ENCODE measurements at places on chromosomes 11 and 22.

DNA sequence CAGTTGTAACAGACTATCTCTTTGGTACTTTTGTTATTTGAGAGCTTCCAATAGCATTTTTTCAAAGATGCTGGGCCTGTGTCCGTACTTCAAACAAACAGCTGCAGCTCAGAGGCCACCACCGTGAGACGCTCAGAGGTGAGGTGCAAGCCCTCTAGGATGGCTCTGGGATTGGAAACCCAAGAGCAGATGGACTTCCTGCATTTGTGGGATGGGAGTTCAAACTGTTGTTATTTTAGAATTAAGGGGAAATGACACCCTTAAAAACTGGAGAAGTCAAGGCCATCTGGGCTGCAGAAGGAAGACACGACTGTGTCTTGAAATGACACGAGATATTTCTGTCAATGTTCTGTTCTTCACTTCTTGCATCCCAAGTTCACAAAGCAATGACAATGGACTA lies 9.2 kb upstream of the IL10RA start:
- DNase-seq = no peak

DNA sequence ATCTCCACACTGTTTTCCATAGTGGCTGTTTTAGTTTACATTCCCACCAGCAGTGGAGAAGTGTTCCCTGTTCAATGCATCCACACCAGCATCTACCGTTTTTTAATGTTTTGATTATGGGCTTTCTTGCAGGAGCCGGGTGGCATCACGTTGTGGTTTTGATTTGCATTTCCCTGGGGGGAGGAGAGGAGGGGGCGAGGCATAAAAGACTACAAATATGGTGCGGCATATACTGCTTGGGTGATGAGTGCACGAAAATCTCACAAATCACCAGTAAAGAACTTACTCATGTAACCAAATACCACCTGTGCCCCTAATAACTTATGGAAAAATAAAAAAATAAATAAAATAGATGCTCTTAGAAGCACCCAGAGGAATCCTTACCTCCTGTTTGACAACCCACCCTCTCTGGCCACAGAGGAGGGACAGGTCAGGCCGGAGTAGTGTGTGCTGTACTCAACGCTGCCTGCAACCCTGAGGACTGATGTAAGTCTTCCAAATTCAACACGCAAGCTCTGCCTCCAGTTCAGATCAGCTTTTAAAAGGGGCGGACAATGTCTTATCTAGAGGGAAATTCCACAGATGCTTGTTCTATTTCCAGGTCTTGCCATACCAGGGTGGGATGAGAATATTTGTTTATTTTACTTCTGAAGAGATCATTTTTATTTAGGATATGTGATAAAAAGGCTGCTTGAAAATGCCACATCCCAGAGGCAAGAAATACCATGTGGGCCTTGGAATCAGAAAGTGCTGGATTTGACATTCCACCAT lies 329.6 kb upstream of the B3GAT1 start:
- DNase-seq = no peak

GRCh38 chr11:118820412-118821357 lies 29.7 kb upstream of the DDX6 start:
- no peak for DNase-seq

GRCh38 chr11:20707876-20708275 lies 38.5 kb downstream of the NELL1 start:
- DNase-seq = no peak

DNA sequence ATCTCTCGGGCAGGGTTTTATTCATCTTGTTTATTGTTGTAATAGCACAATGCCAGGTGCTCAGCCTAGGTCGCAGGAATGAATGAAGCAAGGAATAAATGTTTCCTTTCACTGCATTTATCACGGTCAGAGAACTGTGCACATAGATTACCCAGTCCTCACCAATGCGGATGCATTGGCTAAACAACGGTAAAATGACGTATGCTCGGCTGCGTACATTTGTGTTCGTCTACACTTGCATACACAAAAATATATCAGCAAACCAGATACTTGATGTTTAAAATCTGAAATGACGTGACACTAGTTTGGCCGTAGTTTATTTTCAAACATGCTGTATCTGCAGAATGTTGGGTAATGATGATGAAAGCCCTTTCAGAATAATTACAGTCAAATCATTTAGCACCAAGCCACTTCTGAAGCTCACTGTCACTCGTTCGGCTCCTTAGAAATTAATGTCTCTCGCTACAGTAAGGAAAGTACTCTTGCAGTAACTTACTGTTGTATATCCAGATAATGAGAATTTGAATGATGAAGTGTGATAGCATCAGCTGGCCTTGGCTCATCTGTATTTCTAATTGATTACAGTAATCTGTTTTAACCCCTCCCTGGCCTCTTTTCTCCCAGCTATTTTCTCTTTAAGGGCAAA lies 268.9 kb downstream of the LRRC4C start:
- DNase-seq = no peak

DNA sequence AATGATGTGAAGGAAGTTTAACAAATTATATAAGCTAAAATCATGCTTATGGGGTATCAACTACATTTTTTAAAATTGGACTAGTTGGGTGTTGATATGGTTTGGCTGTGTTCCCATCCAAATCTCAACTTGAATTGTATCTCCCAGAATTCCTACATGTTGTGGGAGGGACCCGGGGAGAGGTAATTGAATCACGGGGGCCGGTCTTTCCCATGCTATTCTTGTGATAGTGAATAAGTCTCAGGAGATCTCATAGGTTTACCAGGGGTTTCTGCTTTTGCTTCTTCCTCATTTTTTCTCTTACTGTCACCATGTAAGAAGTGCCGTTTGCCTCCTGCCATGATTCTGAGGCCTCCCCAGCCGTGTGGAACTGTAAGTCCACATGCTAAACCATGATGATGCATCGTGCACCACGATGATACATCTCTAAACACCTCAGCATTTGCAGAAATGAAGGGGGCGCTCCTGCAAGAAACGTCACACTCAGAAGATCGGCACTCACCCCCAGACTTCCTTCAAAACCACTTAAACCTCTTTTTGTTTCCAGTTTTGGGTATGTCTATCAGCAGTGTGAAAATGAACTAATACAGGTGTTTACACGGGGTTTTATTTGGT lies 340.0 kb downstream of the SHANK2 start:
- no peak for DNase-seq

- no peak for DNase-seq
These were observed 27.5 kb upstream of the ZDHHC13 start for GRCh38 chr11:19089421-19089820.

DNA sequence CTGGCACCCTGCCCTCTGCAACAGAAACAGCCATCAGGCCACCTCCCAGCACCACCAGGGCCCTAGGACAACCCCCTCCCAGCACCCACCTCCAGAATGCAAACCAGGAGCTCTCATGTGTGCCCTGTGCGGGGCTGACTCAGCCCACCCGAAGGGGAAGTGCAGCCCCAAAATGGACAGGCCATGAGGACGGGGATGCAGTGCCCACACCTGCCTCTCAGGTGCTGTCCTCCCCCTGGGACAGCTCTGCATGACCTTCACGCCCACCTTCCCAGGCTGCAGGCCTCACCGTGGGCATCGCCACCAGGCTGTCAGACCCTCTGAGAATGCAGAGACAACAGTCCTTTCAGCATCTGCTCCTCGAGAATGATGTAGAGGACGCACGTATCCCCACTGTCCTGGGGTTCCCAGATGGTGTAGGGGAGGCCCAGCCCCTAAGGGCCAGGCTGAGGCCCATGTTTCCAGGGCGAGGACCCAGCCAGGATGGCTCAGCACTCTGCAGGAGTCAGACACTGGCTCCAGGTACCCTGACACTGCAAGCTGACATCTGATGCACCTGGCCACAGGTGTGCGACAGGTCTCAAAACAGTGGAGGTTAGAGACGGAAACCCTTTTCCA lies 13.5 kb downstream of the MOB2 start:
- no peak for DNase-seq

GRCh38 chr11:95584180-95584579 lies 205.4 kb downstream of the FAM76B start:
- DNase-seq = no peak

GRCh38 chr22:36102995-36103394 lies 57.6 kb downstream of the APOL3 start:
- no peak for DNase-seq

DNA sequence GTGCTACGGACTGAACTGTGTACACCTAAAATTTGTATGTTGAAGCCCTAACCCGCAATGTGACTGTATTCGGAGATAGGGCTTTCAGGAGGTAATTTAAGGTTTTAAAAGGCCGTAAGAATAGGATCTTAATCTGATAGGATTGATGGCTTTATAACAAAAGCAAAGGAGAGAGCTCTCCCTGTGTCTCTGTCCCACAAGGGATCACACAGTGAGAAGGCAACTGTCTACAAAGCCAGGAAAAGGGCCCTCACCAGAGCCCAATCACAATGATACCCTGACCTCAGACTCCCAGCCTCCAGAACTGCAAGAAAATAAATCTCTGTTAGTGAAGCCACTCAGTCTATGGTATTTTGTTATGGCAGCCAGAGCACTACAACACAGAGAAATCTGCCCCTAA lies 208.7 kb upstream of the ZC3H12C start:
- no peak for DNase-seq

DNA sequence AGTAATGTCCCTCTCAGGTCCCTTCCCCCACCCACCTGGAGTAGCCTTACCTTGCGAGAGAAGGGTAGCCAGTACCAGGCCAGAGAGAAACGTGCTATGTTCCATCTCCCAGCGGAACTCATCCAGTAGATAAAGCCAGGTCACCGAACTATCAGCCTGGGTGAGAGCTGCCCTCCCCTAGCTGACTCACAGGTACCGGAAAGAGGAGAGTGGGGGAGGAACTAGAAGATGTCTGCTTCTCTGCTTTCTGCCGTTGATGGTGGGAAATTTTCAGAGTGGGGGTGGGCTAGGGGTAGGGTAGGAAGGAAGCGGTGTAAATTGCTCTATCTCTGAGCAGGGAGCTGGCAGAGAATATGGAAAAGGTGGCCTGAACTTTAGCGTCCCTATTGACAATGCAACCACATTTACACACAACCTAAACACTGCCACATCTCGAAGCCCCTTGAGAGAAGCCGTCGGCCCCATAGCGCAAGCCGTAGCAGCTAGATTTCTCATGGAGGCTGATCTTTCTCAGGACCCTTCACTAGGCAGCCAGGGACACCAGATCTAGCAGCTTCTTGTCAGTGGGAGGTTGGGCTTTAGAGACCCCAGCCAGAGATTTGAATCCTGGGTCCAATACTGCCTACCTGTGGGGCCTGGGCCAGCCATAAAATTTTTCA lies at the start of gene CD3D:
Gene CD3D (minus strand): TSS at position 203 of the 659 bp plus-strand sequence. CDS start 98 bp downstream, at position 105.
- peak; percentile 65 for DNase-seq

DNA sequence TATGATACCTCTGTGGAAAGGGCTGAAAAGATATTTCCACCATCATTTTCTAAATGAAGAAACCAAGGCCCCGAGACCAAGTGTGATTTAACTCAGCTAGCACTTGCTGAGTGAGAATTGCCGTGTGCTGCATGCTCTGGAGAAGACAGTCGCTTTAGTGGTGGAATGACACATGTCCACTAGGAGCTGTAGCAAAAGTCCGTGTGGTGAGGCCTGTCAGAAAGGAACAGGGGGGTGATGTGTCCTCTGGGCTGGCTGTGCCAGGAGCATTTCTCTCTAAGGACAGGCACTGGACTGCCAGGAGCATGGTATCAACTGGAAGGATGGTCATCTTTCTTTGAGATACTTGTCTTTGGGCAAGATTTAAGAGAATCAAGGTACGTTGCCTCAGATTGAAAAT lies 72.8 kb downstream of the ATXN10 start:
- no peak for DNase-seq

DNA sequence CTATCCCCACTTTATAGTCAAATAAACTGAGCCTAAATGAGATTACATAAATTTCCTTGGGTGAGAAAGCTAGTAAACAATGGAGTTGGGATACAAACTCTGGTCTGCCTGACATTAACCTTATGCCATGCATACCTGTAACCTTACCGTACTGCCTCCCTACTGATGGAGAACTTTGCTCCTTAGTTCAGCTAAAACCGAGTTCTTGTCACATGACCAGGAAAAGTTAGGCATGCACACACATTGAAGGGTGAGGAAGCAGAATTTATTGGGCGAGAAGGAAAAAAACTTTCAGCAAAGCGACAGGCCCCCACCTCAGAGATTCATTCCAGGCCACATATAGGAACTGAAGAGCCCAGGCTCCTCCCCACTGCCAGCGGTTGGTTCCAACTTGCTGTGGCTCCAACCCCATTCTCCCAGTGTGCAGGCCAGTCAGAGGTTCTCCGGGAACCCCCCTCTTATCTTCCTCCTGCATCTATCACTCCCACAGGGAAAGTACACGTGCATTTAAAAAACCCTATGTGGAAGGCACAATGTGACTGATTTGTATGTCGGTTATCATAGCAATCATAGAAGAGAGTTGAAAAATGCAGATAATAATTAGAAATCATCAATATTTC lies 3.2 kb upstream of the PIWIL4 start:
- no peak for DNase-seq

GRCh38 chr11:45754741-45755140 lies 50.2 kb upstream of the SLC35C1 start:
- DNase-seq = no peak

DNA sequence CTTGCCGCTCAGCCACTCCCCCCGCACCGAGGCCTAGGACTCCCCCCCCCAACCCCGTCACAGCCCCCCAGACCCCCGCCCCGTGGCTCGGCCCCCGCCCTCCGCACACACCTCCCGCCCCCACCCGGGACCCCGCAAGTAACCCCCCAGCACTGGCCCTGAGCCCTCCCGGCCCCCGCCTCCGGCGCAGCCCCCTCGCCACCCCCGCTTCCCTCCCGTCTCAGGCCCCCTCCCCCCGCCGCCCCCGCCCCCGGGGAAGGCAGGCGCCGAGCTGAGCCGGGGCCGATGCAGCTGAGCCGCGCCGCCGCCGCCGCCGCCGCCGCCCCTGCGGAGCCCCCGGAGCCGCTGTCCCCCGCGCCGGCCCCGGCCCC lies 1.5 kb downstream of the SHANK3 start:
- no peak for DNase-seq

DNA sequence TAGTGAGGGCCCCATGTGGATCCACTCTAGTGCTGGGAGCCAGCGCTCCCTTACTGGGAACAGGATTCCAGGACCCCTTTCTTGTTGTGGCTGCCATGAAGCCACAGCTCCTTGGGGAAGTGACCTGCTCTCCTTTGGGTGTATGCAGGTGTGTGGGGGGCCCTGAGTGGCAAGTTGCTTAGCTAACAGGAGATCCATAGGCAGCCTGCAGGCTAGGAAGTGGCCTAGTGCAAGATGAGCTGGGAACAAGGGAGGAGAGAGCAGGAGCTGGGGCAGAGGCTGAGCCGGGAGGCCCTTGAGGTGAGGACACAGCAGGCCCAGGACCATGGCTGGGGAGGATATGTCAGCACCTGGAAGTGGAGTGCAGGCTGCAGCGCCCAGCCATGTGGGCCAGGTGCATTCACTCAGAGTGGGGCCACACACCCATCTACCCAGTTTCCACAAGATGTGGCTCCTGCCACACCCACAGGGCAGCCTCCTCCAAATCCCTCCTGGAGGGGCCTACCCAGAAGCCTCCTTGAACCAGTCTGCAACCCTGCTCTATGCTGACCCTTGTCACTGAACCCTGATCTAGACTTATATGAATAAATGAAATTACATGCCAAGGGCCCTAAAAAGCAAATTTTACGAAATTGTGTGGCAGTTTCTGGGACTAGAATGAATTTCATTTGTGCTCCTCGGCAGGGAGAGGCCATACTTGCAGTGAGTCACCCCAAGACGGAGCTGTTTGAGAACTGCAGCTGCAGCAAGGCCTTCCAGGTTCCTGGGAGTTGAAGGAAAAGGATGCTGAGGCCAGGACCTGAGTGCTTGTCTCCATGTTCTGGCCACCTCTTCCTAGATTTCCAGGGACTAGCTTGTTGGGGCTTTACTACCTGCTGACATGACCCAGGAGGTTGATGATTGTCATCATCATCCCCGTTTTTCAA lies 3.2 kb downstream of the THAP7 start:
- no peak for DNase-seq

- DNase-seq = no peak
These were observed 845.3 kb downstream of the FAM181B start for GRCh38 chr11:81888391-81888790.

GRCh38 chr11:67500484-67500821 lies 4.7 kb downstream of the PITPNM1 start:
- no peak for DNase-seq
